ENCODE measurements at places on chromosomes 1 and 21.

GRCh38 chr1:24952413-24952841, 22.4 kb upstream of the RUNX3 start:
- DNase-seq, result peak; percentile 43

- DNase-seq, result no peak
These were observed 120.9 kb upstream of the KIAA1614 start for GRCh38 chr1:180791806-180792205.

GRCh38 chr1:235675152-235675890, 25.7 kb upstream of the GNG4 start:
- DNase-seq, result no peak

GRCh38 chr1:115258302-115258866, 79.7 kb downstream of the NGF start:
- DNase-seq, result no peak

- no peak for DNase-seq
These were observed 141.2 kb downstream of the PGBD5 start for GRCh38 chr1:230284891-230285290.

DNA sequence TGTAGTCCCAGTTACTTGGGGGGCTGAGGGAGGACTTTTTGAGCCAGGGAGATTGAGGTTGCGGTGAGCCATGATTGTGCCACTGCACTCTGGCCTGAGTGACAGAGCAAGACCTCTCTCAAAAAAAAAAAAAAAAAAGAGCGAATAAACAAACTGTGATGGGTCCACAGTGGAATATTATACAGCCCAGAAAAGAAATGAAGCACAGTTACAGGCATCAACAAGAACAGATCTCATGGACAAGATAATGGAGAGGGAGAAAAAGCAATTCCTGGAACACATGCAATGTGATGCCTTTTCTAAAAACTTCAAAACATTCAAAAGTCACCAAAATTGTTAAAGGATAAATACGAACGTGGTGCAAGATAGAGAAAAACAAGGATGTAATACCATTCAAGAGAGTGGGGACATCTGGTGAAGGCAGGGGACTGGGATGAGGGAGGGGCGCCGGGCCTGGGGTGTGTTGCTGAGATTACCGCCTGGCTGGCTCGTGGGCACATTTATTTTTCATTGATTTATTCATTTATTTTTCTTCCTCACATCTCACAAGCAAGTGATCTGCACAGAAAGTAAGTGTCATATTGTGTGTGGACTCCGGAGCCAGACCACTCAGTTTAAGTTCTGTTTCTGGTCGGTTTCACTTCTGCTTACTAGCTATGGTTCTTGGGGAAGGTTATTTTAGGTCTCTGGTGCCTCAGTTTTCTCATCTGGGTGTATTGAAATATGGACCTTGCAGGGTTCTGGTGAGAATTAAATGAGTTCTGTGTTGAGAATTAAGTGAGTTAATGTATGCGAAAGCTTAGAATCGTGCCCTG, 30.1 kb downstream of the ABCG1 start:
- no peak for DNase-seq

- no peak for DNase-seq
These were observed 39.9 kb downstream of the ATF3 start for GRCh38 chr1:212648431-212648830.

DNA sequence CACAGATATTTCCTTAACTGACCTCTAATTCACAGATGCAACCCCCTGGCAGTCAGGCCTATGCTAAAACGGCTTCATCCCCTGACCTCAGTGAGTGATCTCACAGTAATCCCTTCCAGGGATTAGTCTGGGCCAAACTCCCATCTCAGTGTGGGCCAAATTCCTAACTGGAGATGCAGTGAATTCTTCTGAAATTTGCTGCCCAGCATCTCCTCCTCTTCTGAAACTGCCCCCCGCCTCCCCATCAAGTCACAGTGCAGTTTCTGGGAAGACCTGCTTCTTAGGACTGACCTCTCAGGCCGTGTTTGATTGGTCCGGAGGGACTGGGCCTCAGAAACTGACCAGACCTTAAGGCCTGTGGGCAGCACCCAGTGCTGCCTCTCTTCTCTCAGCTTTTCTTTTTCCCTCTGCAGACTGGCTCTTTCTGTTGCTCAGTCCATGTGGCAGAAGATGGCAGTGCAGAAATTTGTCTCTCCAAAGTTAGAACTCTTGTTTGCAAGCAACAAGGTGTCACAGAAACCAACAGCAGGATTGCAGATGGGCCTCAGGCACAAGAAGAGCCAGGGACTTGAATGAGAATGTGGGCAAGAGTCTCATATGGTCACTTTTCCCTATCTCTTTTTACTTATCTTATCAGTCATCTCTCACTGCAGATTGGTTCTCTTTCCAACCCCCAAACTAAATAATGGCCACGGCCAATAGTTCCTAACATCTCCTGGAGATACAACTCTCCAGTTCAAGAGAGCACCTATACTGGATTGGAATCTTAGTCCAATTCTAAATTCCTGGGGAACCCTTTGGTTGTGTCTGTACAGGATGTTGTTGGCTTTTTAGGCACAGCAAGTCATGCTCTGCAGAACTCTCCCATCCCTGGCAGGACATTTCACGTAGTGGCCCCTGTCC, 95.5 kb upstream of the RALGPS2 start:
- no peak for DNase-seq

DNA sequence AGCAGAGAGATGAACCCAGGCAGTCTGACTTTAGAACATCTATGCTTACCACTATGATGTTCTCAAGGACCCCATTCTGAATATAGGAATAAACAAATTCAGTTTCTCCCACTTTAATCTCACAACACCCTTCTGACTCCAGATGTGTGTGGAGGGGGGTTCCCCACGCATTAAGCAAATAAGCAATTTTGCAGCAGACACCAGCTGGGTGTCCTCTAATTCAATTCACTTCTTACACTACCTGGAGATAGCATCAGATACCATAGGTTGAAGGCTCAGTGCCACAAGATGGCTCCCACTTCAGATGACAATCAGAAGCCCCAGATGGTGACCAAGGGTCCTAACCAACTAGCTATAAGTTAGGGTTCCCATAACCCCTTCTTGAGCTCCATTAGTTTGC, 30.3 kb upstream of the CEP350 start:
- no peak for DNase-seq

DNA sequence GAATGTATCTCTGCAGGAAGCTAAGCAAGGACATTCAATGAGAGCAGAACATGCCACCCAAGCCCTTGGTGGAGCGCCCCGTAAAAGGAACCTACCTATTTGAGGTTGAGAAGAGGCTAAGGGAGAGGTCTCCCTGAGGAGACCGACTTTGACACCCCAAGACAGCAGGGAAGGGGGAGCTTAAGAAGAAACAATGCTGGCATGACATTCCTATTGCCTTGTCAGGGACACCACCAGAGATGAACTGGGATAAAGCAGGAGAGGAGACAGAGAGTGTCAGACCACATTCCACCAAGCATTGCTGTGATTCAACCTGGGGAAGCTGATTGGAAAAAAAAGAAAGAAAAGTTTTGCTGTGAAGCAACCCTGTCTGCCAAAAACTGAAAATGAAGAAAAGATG, 13.3 kb upstream of the S100A2 start:
- DNase-seq, result no peak
